ENCODE measurements at places on chromosomes 7 and 10. TPM values are rescaled to one million over a fixed set of nuclear protein-coding genes. Genes with fewer than 3 reads are reported as not detected.

GRCh38 chr10:61764486-61764885 lies 101.8 kb downstream of the CABCOCO1 start:
- no peak for DNase-seq

- no peak for DNase-seq
Observed at GRCh38 chr10:67222934-67223333, 297.1 kb downstream of the LRRTM3 start.

GRCh38 chr10:103186128-103186527 lies 6.9 kb downstream of the NT5C2 start:
- DNase-seq: no peak

DNA sequence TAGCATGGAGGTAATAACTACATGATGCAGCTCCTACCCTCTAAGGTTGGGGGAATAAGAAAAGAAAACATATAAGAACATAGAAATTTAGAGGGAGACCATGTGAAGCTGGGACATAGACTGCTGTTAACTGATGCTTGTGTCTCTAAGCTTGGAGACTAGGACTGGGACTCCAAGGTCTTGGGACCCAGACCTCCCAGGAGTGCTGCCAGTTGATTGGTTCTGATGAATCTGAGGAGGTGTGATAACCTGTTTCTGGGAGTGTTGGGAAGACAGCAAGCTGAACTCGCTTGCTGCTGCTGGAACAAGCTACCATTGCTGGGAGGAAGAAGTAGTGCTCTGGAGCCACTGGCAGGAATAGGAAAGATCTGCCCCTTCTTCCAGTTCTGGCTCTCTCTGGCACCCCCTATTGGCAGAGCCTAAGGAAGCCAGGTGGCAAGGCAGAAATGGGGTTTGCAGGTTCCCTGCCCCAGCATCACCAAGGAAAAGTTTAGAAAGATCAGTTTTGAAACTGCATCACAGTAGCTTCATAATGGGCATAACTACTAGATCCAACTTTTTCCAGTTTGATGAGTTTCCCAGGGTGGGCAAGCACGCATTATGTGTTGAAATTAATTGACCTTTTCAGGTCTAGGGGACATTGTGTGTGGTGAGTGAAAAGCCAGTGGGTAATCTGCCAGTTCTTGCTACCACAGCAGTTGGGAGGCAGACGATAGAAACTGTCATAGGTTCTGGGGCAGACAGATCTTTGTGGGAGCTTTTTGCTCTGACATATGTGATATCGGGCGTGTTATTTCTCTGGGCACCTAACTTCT lies 140.7 kb downstream of the SND1 start:
- DNase-seq: no peak

DNA sequence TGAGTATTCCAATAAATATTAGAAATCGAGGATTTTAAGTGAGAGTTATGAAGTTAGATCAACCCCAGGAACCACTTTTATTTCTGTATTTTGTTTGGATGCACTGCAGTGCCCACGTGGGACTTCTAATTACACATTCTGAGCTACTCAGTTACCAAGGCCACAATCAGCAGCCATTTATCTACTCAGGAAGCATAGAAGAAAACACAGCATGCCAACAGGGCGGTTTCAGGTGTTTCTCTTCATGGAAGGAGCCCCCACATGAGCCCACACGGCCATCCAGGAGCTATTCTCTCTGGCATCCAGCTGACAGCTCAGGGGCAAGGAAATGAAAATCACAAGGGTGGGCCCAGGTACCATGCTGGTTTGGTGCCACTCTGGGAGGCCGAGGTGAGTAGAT lies 266.5 kb upstream of the MKLN1 start:
- DNase-seq: no peak

DNA sequence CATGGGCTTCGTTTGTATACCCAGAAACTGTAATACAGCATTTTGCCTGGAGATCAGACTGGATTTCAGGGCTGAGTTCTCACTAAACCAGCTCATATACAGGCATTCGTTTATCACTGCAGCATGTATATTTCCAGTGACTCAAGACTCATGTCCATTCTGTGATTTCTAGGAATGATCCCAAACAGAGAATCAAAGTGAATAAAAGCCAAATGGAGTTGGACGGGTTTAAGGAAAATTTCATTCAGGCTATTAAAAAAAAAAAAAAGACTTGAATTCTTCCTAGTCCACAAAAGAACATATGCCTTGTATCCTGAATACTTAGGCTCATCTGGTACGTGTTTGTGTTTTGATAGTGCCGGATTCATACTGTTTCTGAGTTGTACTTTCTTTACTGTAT lies 46.8 kb downstream of the TET1 start:
- DNase-seq: no peak

GRCh38 chr7:113918946-113919345 lies at the start of gene PPP1R3A:
Gene PPP1R3A (minus strand): TSS chr7:113919009. CDS start chr7:113918996, 13 bp downstream.
- DNase-seq: no peak

GRCh38 chr10:133059093-133059470 lies 28.6 kb upstream of the ADGRA1 start:
- DNase-seq: no peak

DNA sequence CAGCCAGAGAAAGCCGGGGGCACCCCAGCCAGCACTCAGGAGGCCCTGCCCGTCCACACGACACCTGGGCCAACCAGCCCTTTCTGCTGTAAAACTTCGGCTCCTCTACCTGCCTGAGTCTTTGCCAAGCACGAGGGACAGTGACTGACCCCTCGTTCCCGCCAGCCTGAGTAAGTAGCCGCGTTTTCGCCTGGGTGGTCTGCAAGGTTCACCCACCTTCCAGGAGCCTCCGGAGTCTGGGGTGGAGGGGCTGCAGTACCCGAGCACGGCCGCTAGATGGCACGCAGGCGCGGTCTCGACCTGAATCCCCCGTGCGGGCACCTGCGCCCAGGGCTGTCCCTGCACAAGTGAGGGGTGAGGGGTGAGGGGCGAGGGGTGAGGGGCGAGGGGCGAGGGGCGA lies 192.7 kb downstream of the PTPRN2 start:
- DNase-seq: no peak

The RPS24 gene
- 716 TPM for total RNA-seq

DNA sequence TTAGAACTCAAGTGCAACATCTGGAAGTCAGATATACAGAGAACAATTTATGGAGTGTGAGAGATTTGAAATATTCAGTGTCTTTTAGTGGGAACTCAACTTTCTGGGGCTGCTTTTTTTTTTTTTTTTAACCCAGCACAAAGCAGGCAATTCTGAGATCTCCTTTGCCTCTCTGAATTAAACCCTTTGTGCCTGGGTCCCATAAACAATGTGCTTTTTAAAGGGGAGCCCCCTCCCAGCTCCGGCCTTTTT lies 146.8 kb downstream of the CELF2 start:
- DNase-seq: no peak

- no peak for DNase-seq
Observed at GRCh38 chr7:7682861-7683260, 35.5 kb downstream of the RPA3 start.

The PRSS37 gene
- not detected for total RNA-seq

DNA sequence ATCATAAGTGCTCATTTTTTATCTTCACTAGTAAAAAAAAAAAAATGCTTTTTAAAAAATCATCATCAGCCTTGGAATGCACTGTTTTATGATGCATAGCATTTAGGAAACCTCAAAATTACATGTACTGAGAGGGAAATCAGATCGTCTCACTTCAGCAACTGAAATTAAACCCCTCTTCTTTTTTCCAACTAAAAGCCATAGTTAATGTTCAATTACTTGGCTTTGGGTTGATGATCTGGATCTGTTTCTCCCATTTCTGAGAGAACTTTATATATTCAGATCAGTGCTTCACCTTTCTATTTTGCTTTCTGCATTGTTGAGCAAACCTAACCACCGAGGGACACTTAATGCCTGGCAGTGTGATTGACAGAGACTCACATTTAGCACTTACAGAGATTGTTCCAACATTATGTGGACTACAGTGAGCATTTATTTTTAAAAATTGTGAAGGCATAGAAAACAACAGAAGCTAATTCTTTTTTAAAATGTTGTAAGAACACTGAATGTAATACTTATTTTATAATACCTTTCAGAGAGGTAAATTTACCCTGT lies 678.4 kb downstream of the PHTF2 start:
- DNase-seq: no peak

DNA sequence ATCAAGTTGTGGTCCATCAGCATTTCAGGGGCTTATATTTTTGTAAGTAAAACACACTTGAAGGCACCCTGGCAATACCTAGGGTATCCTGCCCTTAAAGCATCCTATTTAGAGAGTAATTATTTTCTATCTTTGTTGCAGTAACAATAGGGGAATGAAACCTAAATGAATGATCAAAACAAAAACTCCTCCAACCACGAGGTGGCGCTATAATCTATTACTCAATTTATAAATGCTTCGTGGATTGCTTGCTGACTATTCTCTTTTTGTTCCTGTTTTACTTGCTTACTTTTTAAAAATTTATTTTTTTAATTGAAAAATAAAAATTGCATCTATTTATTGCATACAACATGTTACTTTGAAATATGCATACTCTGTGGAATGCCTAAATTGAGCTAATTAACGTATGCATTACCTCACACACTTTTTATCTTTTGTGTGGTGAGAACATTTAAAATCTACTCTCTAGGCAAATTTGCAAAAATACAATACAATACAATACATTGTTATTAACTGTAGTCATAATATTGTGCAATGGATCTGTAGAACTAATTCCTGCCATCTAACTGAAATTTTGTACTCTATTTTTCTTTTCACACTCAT lies 147.7 kb upstream of the BMPER start:
- DNase-seq: no peak

The CCAR1 gene
- 25.9 TPM for total RNA-seq

The INMT gene
- total RNA-seq: 40.4 TPM

DNA sequence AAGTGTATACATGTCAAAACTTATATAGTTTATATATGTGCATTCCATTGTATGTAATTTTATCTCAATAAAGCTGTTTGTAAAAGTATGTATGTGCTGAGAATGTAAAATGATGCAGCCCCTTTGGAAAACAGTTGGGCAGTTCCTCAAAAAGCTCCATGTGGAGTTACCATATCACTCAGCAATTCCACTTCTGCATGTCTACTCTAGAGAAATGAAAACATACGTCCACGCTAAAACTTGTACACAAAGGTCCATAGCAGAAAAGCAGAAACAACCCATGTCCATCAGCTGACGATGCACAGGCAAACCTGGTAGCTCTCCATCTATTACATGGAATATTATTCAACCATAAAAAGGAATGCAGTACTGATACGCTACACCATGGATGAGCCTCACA lies 8.3 kb upstream of the RGS10 start:
- DNase-seq: no peak

DNA sequence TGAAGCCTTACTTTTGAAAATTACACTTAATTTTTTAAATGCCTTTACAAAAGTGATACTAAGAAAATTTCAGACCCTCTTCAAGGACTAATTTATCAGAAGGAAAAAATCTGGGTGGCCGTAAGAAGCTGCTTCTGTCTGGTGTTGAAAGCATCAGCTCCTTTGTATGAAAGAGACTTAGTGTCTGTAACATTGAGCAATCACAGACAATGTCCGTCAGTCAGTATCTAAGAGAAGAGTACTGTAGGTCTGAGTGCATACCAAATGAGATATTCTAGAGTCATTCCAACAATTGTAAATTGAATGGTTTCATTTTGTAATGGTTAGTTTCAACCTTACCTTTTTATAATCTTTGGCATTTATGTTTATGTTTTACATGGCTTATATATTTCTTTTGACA lies 11.1 kb upstream of the MDFIC start:
- no peak for DNase-seq

GRCh38 chr10:109895095-109895818 lies 28.1 kb downstream of the XPNPEP1 start:
- DNase-seq: peak; percentile 82

GRCh38 chr10:46514431-46514861 lies 42.0 kb downstream of the GPRIN2 start:
- DNase-seq: no peak

- no peak for DNase-seq
Observed at GRCh38 chr10:87761892-87762291, 56.1 kb downstream of the ATAD1 start.

The OR6B1 gene
- total RNA-seq: not detected

DNA sequence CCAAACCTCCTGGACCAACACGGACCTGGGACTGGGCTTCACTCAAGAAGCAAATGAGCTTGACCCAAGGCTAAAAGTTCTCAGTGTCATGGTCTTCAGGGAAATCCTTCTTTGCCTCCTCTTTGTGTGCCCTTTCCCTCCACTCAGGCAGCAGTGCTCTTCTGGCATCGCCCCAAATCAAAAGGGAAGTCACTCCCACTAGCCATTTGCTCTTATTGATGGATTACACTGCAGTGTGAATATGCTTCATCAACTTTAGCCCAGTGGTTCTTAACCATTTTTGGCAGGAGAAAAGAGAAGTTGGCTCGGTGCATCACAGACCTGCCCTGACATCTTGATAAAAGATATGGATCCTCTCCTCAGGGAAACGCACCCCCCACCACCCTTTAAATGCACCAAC lies 19.2 kb upstream of the IKZF1 start:
- DNase-seq: no peak

Measured in Right ventricle myocardium superior (tissue), 1 donor.